Esophagus mucosa (tissue), 1 donor: ENCODE measurements at places on chromosomes 1 and 21. TPM values are rescaled to one million over a fixed set of nuclear protein-coding genes. Genes with fewer than 3 reads are reported as not detected.
A peak's percentile ranks its signal among the peaks of the same experiment; 100 is the strongest.

- ATAC-seq, result no peak
Observed at GRCh38 chr1:110548381-110548780, 29.4 kb upstream of the KCNA10 start.

DNA sequence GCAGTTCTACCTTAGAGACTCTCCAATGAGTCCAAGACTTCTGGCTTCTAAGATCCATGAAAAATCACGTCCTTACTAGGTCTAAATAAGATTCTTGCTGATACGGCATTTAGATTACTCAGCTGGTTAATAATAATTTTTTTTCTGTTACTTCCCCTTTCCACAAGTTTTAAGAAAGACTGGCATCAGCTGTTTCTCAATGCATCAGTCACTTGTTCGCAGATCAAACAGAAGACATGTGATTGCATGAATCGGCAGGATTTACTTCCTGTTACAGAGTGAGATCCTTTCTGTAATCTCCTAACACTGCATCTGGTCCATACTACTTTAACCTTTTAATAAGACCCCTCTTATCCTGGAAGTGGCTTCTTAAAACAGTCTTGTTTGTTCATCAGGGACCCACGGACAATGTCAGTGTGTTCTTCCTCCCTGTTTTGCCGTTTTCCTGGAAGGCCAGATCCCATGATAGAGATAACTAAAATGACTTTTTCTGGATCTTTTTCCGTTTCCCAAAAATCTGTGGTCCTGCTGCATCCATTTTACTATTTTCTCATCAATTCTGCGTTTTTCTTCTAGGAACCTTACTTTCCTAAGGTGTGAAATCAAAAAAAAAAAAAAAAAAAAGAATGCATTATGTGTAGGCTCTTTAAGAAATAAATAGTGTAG lies 6.1 kb downstream of the NPL start:
- peak; percentile 76 for ATAC-seq

- no peak for ATAC-seq
Observed at GRCh38 chr1:220956501-220957232, 77.4 kb downstream of the HLX start.

DNA sequence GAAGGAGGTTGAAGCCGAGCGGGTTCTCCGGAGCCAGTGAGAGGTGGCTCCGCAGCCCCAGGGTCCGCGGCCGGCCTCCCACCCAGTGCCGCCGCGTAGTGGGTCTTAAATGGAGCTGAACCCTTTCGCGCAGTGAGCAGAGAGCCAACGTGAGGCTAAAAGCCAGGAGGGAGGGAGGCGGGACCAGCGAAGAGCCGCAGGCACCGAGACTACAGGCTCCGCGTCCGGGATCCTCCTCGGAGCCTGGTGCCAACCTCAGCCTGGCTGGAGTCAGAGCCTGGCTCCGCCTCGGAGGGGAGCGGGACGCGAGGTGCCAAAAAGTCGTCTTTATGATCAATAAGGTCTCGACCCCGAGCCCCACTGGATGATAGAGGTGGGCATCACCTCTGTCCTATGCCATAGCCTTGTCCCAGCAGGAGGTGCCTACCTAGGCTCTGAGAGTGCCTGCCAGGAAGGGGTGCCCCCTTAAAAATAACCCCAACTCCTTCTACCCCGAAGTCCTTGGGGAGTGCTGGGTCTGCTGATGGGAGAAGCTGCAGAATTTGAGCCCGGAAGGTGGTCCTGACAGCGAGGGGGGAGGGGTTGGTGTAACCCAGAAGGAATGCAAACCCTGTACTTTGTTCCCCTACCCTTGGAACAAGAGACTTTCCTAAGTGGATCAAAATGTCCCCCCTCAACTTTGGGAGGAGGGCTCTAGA lies 1.6 kb downstream of the IGSF21 start:
- no peak for ATAC-seq

GRCh38 chr1:206757524-206758266 lies 12.9 kb upstream of the IL19 start:
- no peak for ATAC-seq

- ATAC-seq, result no peak
Observed at GRCh38 chr1:21935393-21935804, 1.7 kb downstream of the HSPG2 start.

DNA sequence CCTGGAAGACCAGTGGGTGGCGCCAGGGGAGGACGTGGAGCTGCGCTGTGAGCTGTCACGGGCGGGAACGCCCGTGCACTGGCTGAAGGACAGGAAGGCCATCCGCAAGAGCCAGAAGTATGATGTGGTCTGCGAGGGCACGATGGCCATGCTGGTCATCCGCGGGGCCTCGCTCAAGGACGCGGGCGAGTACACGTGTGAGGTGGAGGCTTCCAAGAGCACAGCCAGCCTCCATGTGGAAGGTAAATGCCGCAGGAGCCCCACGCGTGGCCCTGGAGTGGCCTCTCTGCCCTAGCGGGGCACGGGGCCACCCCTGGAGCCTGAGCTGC lies 75.2 kb downstream of the OBSCN start:
- no peak for ATAC-seq

GRCh38 chr1:244254467-244254866 lies 197.2 kb downstream of the ADSS2 start:
- ATAC-seq, result no peak

DNA sequence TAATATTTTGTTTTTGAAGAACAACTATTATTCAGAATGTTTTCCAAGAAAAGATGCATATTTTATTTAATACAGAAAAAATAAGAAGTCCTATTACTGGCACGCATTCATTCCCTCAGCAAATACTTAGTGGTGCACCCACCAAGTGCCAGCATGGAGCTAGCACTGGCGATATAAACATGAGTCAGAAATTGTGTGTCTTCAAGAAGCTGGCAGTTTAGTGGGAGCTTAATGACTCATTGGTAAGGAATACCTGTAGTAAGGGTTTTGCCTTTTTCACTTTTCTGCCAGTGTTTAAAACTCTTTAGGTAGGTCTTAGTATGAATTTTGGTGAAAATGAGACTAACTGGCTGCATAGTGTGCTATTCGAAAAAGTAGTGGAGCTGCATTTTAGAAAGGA lies 6.3 kb downstream of the MAGI3 start:
- peak; percentile 78 for ATAC-seq

GRCh38 chr1:145796753-145797152 lies 27.1 kb downstream of the RNF115 start:
- no peak for ATAC-seq

DNA sequence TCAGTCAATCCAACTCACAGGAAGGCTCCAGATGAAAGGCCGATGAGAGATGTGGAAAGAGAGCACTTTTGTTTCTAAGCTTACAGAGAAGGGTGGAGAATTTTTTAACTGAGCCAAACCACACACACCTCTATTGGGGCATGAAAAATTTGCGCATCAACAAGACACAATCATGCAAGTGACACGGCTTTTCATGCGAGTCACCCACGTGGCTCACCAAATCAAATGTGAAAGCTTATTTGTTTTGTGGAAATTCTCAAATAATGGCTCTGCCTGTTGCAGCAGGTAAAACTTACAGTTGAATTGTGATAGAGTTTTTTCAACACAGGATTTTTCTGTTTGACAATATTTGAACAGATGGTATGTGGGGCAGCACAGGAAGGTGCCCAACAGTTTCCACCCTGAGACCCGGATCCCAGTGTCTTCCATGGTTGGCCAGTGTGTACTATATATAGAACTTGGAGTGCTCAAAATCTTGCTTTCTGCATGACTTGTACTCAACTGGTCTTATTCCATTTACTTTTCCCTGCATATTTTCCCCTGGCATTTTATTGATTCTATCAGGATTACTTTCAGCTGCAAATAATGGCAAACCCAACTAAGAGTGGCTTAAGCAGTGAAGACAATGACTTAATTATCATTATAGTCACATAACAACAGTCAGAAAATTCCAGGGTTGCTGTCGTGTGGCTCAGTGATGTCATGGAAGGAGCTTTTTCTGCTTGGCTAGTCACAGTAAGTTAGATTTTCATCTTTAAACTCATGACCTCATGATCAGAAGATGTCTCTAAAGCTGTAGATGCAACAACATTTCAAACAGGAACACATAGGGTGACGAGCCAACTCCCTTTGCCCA lies 90.6 kb upstream of the SIM2 start:
- ATAC-seq, result no peak

DNA sequence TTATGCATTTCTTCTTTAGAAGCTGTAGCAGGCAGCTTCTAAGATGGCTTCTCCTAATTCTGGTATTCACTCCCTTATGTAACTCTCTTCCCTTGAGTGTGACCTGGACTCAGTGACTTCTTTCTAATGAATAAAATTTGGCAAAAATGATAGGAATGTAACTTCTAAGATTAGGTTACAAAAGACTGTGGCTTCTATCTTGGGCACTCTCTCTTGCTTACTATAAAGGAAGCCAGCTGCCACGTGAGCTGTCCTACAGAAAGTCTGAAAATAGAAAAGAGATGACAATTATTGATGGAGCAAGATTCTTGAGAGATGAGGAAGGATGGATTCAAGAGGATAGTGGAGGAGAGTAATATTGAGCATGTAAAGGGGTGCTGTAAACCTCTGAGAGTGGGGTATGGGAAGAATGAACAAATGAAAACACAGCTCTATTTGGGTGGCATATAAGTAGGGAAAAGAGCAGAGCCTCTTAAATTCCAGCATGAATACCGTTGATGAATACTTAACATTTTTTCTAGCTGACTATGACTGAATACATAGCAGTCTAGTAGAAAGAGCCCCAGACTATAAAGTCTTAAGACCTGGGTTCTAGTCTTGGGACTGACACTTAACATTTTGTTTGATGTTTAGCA lies 5.5 kb downstream of the TSEN15 start:
- ATAC-seq, result no peak

- ATAC-seq, result no peak
Observed at GRCh38 chr1:245306628-245307410, 152.0 kb downstream of the KIF26B start.

GRCh38 chr1:25729045-25729444 lies 70.9 kb upstream of the SELENON start:
- ATAC-seq, result no peak

DNA sequence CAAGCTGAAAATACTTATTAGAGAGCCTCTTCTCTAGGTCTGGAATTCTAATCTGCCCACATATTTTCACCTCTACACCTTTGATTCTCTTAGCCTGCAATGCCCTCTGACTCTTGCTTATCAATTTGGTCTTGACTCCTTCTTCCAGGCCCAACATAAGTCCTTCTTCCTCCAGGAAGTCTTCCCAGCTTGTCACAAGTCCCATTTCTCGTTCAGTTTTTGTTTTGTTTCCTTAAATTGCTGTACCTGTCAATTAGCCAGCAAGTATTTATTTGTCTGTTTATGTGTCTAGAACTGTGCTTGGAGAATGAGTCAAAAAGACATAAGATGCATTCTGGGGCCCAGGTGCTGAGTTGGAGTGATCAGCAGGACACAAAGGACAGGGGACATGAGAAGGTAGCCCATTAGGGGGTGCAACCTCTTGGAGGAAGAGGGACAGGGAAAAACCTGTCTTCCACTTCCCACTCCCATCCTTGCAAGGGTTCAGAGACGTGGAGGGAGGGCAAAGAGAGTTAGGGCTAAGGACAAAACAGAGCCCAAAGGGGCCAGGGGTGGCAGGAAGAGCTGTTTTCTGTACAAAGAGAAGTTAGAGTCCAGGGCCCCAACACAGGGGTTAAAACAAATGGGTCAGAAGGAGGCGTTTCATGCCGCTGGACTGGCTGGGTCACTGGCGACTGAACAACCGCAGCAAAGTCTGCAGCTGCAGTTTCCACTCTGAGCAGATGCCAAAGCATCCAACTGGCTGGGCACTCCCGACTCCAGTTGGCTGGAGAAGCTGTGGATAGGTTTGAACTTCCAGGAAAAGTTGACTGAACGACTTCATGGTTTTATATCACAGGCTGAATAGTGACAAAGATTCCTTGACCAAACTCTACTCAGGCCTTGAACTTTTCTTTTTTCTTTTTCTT lies 10.7 kb upstream of the CNR2 start:
- no peak for ATAC-seq

GRCh38 chr1:211632808-211633523 lies 42.5 kb downstream of the NEK2 start:
- ATAC-seq, result peak; percentile 55

- peak; percentile 87 for ATAC-seq
Observed at GRCh38 chr1:51569284-51570062, 47.4 kb upstream of the OSBPL9 start.

DNA sequence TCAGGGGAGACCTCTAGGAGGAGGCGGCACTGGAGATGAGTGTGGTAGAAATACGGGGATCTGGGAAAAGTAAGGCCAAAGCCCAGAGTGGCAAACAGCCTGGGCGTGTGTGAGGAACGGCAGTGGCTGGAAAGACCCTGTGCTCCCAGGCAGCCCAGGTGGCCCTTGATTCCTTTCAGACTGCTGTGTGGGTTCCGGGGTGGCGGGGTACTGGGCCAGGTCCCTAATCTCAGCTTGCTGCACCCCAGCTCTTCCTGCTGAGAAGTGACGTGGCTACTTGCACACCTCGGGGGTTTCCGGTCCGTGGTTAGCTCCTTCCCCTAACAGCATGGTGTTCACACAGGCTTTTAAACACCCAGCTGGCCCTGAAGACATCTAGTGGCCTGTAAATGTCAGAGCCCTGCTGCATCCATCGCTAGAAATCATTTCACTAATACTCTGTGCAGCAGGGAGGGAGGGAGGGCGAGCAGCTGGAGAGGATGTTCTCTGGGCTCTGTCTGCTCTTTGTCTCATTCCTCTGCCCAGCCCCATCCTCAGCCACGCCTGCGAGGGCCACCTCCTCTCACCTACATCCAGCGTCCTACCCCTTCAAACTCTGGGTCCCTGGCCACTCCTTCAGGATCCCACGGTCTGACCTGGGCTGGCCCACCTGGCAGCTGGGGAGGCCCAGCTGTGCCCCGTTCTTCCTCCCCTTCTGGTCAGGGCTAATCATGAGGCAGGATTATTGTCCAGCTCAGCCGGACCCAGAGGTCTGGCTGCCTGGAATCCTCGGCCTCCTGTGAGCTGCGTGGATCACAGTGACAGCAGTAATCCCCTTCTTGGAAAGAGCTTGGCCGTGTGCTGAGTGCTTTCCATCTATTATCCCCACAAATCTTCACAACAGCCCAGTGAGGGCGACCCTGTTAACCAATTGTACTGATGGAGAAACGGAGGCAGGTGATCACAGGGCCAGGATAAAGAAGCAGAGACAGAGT lies 7.2 kb downstream of the ZDHHC18 start:
- peak; percentile 58 for ATAC-seq

- ATAC-seq, result no peak
Observed at GRCh38 chr1:3430406-3430805, 24.1 kb upstream of the ARHGEF16 start.

The DNAJC28 gene
- total RNA-seq, result 0.52 TPM

The UBXN10 gene
- 0.04 TPM for total RNA-seq

The TAS1R1 gene
- total RNA-seq, result not detected

The SPOCD1 gene
- total RNA-seq, result 0.68 TPM

The MAEL gene
- 0.24 TPM for total RNA-seq

The NT5C1A gene
- not detected for total RNA-seq

The DLGAP3 gene
- 0.28 TPM for total RNA-seq

The JAM2 gene
- 4.3 TPM for total RNA-seq

The PGLYRP4 gene
- total RNA-seq, result 14.5 TPM

The RCAN3 gene
- 21.5 TPM for total RNA-seq

The ARMH1 gene
- total RNA-seq, result not detected
